T-helper 17 cell (primary cell): ENCODE measurements at places on chromosomes 5 and 9.

DNA sequence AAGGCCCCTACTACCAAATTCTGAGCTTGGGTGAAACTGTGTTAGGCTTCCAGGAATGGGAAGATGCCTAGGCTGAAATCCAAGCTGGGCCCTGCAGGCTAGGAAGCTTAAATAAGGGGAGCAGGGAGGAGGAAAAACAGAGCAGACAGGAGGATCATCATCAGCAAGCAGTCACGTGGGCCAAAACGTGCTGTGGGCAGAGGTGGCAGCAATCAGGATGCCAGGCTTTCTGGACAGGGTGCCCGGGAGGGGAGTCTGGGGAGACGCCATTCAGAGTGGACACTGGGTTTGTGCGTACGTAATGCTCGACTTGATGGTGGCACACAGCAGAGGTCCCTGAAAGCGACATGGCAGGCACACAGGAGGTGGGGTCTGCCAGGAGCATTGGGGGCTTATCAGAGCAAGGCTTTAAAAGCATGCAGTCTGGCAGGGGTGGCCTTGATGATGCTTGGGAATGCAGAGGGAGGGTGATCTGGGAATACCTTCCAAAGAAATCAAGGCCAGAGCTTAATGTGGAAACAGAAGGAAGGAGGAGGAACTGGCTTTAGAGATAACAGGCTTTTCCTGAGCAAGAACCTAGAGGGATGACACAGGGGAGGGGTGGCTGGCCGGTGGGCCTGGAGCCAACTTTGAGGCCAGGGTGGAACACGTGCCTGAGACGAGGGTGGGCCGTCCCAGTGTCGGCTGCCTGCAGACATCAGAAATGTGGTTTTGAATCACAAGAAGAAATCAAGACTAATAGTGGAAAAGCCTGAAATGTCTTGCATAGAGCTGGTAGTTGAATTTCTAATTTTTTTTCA, 212.5 kb downstream of the GADD45G start:
- no peak for DNase-seq

DNA sequence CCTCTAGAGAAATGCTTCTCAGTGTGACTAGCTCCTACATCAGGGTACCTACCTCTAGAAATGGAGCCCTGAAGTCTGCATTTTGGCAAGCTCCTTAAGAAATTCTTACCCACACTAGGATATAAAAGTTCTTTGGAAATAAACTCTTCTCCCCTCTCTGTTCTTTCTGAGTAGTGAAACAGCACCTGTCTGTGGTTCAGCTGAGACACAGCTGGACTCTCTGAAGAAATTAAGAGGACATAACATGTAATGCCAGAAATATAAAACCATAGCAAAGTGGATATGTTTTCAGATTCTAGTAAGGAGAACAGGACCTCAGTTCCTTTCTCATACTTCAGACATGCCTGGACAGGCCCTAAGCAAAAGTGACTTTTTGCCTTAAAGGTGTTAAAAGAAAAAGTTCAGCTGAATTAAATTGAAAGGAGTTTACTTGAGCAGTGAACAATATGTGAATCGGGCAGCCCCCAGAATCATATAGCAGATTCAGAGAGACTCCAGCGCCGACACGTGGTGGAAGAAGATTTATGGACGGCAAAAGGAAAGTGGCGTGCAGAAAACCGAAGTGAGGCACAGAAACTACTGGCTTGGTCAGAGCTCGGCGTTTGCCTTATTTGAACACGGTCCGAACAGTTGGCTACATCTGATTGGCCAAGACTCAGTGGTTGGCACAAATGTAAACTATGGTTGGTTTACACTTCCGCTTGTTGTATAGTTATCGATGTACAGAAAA, 64.5 kb downstream of the PRKACG start:
- no peak for DNase-seq

DNA sequence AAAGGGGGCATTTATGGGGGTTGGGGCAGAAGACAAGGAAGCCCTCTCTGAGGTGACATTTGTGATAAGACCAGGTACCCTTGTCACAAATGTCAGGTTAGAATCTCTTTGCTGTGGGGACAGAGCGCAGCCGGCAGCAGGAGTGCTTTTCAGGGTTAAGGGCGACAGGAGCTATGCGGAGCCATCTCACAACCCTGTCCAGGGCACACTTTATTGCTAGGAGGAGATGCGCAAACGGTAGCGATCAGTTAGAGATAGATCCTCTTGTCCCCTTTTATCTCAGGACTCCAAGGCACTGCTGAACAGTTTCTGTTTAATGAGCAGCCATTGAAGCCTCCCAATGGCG, 438 bp upstream of the LAMC3 start:
- no peak for DNase-seq

DNA sequence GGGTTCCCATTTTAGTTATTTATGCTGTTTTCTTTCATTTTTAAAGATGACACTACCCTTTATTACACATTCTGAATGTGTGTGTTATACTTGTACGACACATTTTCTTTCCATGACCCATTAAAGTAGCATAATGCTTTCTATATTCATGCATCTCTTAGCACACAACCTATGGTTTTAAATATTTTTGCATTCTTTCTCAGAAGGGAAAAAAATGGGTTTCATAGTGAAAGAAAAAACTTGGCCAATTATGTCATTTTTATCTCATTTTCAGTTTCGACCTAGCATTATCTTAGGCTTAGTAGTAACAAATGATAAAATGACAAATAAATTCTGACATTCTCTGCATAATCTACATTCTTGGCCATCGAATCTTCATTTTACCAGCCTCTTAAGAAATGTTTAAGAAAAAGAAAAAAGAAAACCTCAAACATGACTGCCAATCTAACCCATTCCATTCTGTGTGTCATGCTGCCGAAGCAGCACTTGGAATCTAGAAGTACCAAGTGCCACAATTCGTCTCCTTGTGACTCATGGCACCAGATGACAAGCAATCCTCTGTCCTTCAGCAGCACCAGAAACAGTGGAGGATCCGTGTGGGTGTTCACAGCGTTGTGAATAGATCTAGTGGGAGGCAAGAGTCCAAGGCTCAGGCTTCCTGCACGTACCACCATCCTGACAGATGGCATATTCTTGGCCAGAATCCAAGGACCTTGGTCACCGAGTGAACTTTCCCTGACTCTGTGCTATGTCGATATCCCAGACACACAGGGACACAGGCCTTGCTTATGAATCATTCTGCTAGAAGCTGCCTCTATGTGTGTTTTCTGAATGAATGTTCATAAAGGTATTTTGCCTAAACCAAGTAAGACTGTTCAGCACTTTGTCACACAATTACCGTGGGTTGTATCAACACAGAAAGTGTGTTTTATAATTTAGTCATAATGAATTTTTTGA, 502.7 kb downstream of the NR2F1-AS1 start:
- no peak for DNase-seq
